CD14-positive monocyte (primary cell): ENCODE measurements at places on chromosomes 1 and 21.
A peak's percentile ranks its signal among the peaks of the same experiment; 100 is the strongest.

DNA sequence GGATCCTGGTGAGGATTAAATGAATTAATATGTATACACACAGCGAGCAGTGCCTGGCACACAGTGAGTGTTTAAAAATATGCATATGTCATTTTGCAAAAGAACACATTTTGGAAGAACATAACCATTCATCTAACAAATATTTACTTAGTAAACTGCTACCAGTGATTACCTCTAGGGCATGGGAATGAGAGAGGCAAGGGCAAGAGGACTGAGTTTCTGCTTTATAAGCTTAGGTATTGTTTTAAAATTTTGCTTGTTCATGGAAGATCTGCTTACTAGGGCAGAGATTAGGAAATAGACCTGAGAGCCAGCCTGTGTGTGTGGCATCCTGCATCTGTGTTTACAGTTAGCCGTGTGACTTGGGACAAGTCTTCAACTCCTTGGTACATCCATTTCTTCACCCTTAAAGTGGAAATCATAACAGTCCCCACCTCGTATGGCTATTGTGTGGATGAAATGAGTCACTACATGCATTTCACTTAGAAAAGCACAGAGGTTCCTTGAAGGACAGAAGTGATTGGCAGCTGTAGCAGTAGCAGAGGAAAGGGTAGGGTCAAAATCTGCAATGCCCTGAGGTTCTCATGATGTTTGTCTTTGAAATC, 198.5 kb upstream of the FMN2 start:
- no peak for DNase-seq
- H3K4me1 ChIP-seq, result peaks cover 8% of the 10 kb centered on the region
- no peaks in the 10 kb centered on the region for H3K36me3 ChIP-seq
- no peaks in the 10 kb centered on the region for H3K27me3 ChIP-seq
- H3K4me3 ChIP-seq, result no peak overlapping the region

DNA sequence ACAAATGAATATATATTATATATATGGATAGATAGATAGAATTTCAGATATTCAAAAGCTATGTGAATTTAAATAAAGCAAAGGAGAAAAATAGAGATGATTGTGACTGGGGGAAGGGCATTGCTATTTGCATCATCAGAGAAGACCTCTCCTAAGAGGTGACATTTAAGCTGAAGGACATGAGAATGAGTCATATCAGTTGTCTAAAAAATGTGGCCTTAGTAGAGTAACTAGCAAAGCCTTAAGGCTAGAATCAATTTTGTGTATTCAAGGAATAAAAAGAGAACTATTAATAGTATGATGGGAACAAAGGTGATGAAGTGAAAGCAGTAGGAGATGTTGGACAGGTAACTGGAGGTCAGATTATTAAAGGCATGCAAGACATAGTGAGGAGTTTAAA, 34.8 kb upstream of the SLC35F3 start:
- no peaks in the 10 kb centered on the region for H3K4me1 ChIP-seq
- no peak overlapping the region for H3K27ac ChIP-seq
- no peak overlapping the region for H3K4me3 ChIP-seq
- H3K27me3 ChIP-seq, result no peaks in the 10 kb centered on the region
- no peak for DNase-seq

GRCh38 chr1:33682371-33682770, 181.5 kb upstream of the HMGB4 start:
- H3K27ac ChIP-seq, result no peak overlapping the region
- DNase-seq, result no peak
- no peaks in the 10 kb centered on the region for H3K36me3 ChIP-seq
- H3K4me3 ChIP-seq, result no peak overlapping the region
- H3K4me1 ChIP-seq, result no peaks in the 10 kb centered on the region
- H3K27me3 ChIP-seq, result no peaks in the 10 kb centered on the region

GRCh38 chr1:59292562-59292961, 4.3 kb upstream of the FGGY start:
- H3K27ac ChIP-seq, result peak overlapping the region; percentile 88
- DNase-seq, result peak; percentile 100
- no peaks in the 10 kb centered on the region for H3K27me3 ChIP-seq
- H3K4me1 ChIP-seq, result peaks cover 54% of the 10 kb centered on the region
